Osteoblast (primary cell): ENCODE measurements at places on chromosomes 13 and 19. TPM values are rescaled to one million over a fixed set of nuclear protein-coding genes. Genes with fewer than 3 reads are reported as not detected.

SLC39A3 gene
- total RNA-seq = 33.0 and 33.7 TPM in 2 replicates

ZNF837 gene
- total RNA-seq = 4.4 and 4.7 TPM in 2 replicates

THAP8 gene
- 3.2 and 5.1 TPM in 2 replicates for total RNA-seq

CEACAM8 gene
- not detected in 2 replicates for total RNA-seq

IZUMO4 gene
- 0.36 and 2.4 TPM in 2 replicates for total RNA-seq

ZNF560 gene
- total RNA-seq = 0.29 and 0.36 TPM in 2 replicates

MAST1 gene
- 0.29 and 0.72 TPM in 2 replicates for total RNA-seq

KLK6 gene
- not detected in 2 replicates for total RNA-seq

NLRP7 gene
- not detected in 2 replicates for total RNA-seq

LAIR1 gene
- 0.29 and 0.36 TPM in 2 replicates for total RNA-seq

SPATA13 gene
- 37.7 and 40.2 TPM in 2 replicates for total RNA-seq

DNA sequence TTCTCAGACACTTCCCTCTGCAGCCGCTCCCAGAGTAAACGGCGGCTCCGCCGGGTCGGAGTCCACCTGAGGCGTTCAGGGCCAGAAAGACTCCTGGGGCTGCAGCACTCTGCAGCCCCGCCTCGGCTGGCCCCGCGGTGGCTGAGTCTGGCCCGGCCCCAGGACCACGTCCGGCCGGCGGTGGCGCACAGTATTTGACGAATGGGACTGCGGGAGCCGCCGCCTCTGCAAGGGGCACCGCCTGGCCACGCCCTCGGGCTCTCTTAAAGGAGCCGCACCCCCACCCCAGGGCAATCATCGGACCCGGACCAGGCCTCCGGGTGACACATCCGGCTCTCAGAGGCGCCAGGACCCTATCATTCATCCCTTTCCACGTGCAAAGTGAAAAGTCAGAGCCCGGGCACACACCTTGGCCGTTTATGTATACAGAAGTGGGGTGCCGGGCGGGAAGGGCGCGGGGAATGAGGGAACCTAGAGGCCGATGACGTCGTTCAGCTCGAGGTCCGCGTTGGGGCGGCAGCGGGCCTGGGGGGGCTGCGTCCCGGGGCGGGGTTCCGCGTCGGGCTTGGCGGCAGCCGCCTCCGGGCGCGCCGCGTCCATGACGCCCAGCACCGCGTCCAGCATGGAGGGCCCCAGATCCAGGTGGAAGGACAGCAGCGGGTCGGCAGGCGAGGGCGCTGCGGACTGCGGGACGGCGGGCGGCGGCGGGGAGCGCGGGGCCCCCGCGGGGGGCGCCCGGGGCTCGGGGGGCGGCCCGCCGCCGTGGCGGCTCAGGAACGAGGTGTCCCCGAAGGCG, 1.2 kb upstream of the LENG9 start:
- H3K4me1 ChIP-seq = peaks cover 23% of the 10 kb centered on the region
- H3K4me3 ChIP-seq = peak overlapping the region; percentile 76
- peak overlapping the region; percentile 9 for H3K27ac ChIP-seq
- peaks cover 20% of the 10 kb centered on the region for H3K36me3 ChIP-seq
- peak; percentile 98 for DNase-seq

GRCh38 chr19:6535558-6536137, 4.8 kb downstream of the TNFSF9 start:
- no peaks in the 10 kb centered on the region for H3K36me3 ChIP-seq
- peaks cover 19% of the 10 kb centered on the region for H3K27me3 ChIP-seq
- H3K4me3 ChIP-seq = no peak overlapping the region
- no peak overlapping the region for H3K27ac ChIP-seq
- peaks cover 7% of the 10 kb centered on the region for H3K4me1 ChIP-seq

DNA sequence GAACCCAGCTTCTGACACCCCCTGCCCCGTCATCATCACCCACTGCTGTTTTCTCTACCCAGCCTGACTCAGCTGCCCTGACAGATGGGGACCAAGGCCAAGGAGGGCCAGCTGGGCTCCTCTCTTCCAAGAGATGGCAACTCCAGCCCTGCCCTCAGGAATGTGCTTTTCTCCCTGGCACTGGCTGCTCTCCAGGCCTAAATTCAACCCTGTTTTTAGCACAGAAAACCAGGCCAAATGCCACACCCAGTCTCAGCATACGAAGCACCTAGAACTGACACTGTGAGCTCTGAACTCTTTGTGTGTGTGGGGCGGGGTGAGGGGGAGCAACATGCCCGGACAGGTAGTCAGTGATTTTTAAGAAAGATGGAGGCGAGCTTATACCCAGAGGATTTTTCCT, 23.4 kb upstream of the IGFL1 start:
- H3K4me3 ChIP-seq = no peak overlapping the region
- peaks cover 56% of the 10 kb centered on the region for H3K27me3 ChIP-seq

GRCh38 chr19:1933244-1933643, 7.7 kb upstream of the CSNK1G2 start:
- peaks cover 9% of the 10 kb centered on the region for H3K4me1 ChIP-seq
- no peaks in the 10 kb centered on the region for H3K27me3 ChIP-seq
- DNase-seq = no peak
- no peak overlapping the region for H3K4me3 ChIP-seq

DNA sequence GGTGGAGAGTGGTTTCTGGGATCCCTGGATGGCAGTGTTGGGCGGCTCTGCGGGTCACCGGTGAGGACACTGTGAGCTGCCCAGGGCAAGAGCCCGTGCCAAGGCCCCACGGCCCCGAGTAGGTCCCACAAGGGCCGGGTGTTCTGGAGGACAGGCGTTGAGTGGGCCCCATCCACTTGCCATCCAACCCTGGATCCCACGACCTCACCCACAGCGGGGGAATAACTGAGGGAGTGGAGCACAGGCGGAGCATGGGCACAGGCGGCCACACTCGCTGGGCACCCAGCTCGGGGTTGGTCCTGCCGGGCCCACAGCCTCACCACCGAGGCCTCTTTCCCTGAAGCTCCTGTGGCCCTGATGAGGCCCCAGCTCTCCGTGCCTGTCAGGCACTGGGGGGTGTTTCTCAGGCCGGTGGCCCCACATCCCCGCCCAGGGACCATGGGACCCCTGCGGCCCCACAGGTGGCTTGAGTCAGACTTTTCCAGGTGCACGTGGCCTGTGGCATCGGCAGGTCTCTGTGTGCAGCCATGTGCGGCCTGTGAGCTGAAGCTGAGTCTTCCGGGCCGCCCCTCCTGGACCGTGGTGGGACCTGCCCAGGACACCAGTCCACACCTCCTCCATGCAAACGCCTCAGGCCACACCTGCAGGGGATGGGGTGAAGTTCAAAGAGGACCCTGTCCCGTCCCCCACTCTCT, 16.6 kb downstream of the TMEM255B start:
- no peak overlapping the region for H3K27ac ChIP-seq
- H3K4me3 ChIP-seq = no peak overlapping the region
- H3K4me1 ChIP-seq = peaks cover 12% of the 10 kb centered on the region
- DNase-seq = peak; percentile 37
- no peaks in the 10 kb centered on the region for H3K36me3 ChIP-seq

GRCh38 chr13:96229356-96229755, 139.4 kb downstream of the HS6ST3 start:
- no peaks in the 10 kb centered on the region for H3K36me3 ChIP-seq
- DNase-seq = no peak
- no peak overlapping the region for H3K4me3 ChIP-seq
- no peaks in the 10 kb centered on the region for H3K27me3 ChIP-seq

- peak overlapping the region; percentile 92 for H3K4me3 ChIP-seq
- peaks cover 5% of the 10 kb centered on the region for H3K27me3 ChIP-seq
- H3K27ac ChIP-seq = peak overlapping the region; percentile 98
- no peak for DNase-seq
- peaks cover 22% of the 10 kb centered on the region for H3K36me3 ChIP-seq
These were observed 676 bp upstream of the ZNF574 start for GRCh38 chr19:42075364-42075615.

GRCh38 chr19:31312677-31313244, 36.5 kb downstream of the TSHZ3 start:
- H3K36me3 ChIP-seq = peaks cover 3% of the 10 kb centered on the region
- no peak overlapping the region for H3K4me3 ChIP-seq
- H3K4me1 ChIP-seq = peaks cover 22% of the 10 kb centered on the region
- DNase-seq = no peak
- peak overlapping the region; percentile 85 for H3K27ac ChIP-seq
- H3K27me3 ChIP-seq = no peaks in the 10 kb centered on the region

DNA sequence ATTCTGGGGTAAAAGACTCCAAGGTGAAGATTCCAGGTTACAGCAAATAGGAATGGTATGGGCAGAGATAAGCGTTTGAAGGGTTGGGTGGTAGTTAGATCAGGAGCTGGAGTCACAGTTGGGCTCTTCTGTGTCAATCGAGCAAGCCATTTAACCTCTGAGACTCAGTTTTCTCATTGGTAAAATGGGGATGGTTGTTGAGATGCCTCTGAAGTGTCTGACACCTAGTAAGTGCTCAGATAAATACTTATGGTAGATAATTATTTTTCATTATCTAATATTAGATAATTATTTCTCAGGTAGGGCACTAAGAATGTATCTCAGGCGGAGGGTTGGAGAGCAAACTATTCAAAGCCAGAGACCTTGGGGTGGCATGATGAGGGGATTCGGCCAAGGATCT, 7.8 kb downstream of the LTBP4 start:
- H3K27ac ChIP-seq = no peak overlapping the region
- no peaks in the 10 kb centered on the region for H3K36me3 ChIP-seq
- peaks cover 20% of the 10 kb centered on the region for H3K4me1 ChIP-seq
- no peak overlapping the region for H3K4me3 ChIP-seq
- no peaks in the 10 kb centered on the region for H3K27me3 ChIP-seq
- DNase-seq = peak; percentile 77

DNA sequence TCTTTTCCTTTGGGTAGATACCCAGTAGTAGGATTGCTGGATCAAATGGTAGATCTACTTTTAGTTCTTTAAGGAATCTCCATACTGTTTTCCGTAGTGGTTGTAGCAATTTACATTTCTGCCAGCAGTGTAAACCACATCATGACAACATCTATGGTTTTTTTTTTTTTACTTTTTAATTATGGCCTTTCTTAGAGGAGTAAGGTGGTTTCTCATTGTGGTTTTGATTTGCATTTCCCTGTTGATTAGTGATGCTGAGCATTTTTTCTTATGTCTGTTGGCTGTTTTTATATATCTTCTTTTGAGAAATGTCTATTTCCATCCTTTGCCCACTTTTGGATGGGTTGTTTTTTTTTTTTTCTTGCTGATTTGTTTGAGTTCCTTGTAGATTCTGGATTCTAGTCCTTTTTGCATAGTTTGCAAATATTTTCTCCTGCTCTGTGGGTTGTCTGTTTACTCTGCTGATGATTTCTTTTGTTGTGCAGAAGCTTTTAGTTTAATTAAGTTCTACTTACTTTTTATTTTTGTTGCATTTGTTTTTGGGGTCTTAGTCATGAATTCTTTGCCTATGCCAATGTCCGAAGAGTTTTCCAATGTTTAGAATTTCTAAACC, 38.8 kb downstream of the TDRD3 start:
- no peaks in the 10 kb centered on the region for H3K4me1 ChIP-seq
- H3K27me3 ChIP-seq = no peaks in the 10 kb centered on the region
- H3K36me3 ChIP-seq = no peaks in the 10 kb centered on the region
- DNase-seq = no peak
- H3K4me3 ChIP-seq = no peak overlapping the region

GRCh38 chr19:36686365-36687213, 823 bp upstream of the ZNF567 start:
- H3K36me3 ChIP-seq = peaks cover 23% of the 10 kb centered on the region
- DNase-seq = peak; percentile 79
- H3K4me1 ChIP-seq = peaks cover 7% of the 10 kb centered on the region
- H3K27me3 ChIP-seq = no peaks in the 10 kb centered on the region

DNA sequence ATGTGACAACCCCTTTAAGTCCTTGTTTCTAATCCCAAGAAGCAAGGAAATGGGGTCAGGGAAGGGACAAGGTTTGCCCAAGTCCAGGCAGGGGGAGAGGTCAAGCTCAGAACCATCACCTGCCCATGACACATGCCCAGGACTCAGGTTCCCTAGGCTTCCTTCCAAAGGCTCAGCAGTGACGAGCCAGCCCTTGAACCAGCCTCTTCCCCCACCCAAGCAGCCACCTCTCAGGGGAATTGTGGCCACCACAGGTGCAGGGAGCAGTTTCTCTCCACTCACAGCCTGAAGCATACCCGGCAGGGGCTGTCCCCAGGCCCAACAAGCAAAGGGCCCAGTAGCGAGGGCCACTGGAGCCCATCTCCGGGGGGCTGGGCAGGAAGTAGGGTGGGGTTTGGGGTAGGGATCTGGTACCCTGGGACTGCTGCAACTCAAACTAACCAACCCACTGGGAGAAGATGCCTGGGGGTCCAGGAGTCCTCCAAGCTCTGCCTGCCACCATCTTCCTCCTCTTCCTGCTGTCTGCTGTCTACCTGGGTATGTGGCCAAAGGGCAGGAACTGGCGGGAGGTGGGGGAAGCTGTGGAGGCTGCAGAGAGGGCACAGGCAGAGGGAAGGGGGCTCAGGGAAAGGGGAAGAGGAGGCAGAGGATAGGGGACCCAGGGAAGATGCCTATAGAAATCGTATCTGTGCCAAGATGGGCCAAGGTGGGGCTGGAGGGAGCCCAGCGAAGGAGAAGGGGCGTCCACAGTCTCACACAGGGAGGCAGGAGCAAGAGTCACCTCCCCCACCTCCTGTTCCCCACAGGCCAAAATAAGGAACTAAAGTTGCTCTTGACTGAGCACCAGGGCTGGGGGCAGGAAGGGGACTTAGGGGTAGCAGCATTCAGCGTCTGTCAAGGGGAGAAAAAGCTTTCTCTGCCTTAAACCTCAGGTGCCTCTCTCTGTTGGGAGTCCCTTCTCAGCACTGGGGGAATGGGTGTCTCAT, at the start of gene CD79A:
Gene CD79A, plus strand, starts transcription at position 433 of the 986 bp plus-strand sequence. Its CDS starts 26 bp downstream, at position 459.
- H3K36me3 ChIP-seq = peaks cover 2% of the 10 kb centered on the region
- H3K27ac ChIP-seq = no peak within 1 kb of the TSS
- DNase-seq = no peak
- no peak within 1 kb of the TSS for H3K4me3 ChIP-seq

DNA sequence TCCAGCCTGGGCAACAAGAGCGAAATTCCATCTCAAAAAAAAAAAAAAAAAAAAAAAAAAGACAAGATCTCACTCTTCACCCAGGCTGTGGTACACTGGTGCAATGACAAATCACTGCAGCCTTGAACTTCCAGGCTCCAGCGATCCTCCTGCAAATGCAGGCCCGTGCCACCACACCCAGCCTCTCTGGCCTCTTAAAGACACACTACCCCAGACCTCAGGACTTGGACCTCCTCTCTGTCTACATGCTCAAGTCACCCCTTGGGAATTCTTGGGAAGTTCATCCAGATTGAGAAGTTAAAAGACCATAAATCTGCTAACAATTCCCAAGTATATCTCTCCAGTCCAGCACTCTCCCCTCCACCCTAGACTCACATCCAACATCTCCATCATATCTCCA, 10.6 kb upstream of the HIPK4 start:
- H3K27me3 ChIP-seq = no peaks in the 10 kb centered on the region
- H3K36me3 ChIP-seq = no peaks in the 10 kb centered on the region
- H3K4me3 ChIP-seq = no peak overlapping the region
- peak; percentile 31 for DNase-seq
- peaks cover 5% of the 10 kb centered on the region for H3K4me1 ChIP-seq
- no peak overlapping the region for H3K27ac ChIP-seq
